ENCODE measurements at places on chromosomes 5 and 9. TPM values are rescaled to one million over a fixed set of nuclear protein-coding genes. Genes with fewer than 3 reads are reported as not detected.
A peak's percentile ranks its signal among the peaks of the same experiment; 100 is the strongest.

GRCh38 chr5:102888483-102888882, 133.4 kb downstream of the PAM start:
- H3K36me3 ChIP-seq = no peaks in the 10 kb centered on the region
- no peak for DNase-seq
- H3K4me1 ChIP-seq = peaks cover 3% of the 10 kb centered on the region
- H3K27ac ChIP-seq = no peak overlapping the region

- H3K27ac ChIP-seq = no peak overlapping the region
- H3K27me3 ChIP-seq = no peaks in the 10 kb centered on the region
- H3K4me3 ChIP-seq = no peak overlapping the region
- no peak for DNase-seq
- H3K36me3 ChIP-seq = no peaks in the 10 kb centered on the region
- no peaks in the 10 kb centered on the region for H3K4me1 ChIP-seq
Observed at GRCh38 chr5:126926187-126926586, 104.2 kb downstream of the MARCHF3 start.

- DNase-seq = no peak
- H3K27me3 ChIP-seq = no peaks in the 10 kb centered on the region
- H3K4me3 ChIP-seq = no peak overlapping the region
- no peak overlapping the region for H3K27ac ChIP-seq
- H3K4me1 ChIP-seq = no peaks in the 10 kb centered on the region
- H3K36me3 ChIP-seq = no peaks in the 10 kb centered on the region
Observed at GRCh38 chr5:11504065-11504885, 400.0 kb downstream of the CTNND2 start.

DNA sequence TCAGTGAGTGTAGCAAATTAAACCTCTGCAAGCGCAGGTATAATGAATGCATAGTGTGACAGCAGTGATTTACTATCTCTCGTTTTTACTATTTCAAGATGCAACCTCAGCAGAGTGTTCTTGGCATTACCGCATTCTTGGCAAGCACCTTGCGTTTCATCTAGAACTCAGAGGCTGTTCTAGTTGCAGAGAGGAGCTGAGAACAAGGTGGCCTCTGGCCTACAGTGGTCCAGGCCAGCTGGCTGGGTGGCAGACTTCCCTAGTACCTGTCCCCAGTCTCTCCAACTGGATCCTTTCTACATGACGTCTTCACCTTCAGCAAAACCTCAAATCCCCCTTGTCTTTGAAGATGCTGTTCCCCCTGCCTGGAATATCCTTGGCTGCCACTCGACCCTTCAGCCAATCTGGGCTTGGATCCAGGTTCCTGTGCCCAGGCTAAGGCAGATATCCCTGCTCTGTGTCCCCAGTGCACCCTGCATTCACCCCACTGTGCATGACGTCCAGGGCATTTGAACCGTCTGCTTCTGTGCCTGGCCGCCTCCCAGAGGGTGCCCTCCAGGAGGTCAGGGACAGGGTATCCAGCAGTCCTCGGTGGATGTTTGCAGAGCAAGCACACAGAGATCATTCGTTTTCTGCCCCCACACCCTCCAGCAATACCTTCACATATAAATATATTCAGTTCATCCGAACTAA, 120.4 kb upstream of the CPEB4 start:
- no peak for DNase-seq
- H3K27me3 ChIP-seq = no peaks in the 10 kb centered on the region
- no peak overlapping the region for H3K27ac ChIP-seq
- no peak overlapping the region for H3K4me3 ChIP-seq
- no peaks in the 10 kb centered on the region for H3K36me3 ChIP-seq

- H3K27ac ChIP-seq = no peak overlapping the region
- H3K4me3 ChIP-seq = no peak overlapping the region
- no peaks in the 10 kb centered on the region for H3K27me3 ChIP-seq
- no peak for DNase-seq
Observed at GRCh38 chr5:126044111-126044668, 379.0 kb upstream of the GRAMD2B start.

DNA sequence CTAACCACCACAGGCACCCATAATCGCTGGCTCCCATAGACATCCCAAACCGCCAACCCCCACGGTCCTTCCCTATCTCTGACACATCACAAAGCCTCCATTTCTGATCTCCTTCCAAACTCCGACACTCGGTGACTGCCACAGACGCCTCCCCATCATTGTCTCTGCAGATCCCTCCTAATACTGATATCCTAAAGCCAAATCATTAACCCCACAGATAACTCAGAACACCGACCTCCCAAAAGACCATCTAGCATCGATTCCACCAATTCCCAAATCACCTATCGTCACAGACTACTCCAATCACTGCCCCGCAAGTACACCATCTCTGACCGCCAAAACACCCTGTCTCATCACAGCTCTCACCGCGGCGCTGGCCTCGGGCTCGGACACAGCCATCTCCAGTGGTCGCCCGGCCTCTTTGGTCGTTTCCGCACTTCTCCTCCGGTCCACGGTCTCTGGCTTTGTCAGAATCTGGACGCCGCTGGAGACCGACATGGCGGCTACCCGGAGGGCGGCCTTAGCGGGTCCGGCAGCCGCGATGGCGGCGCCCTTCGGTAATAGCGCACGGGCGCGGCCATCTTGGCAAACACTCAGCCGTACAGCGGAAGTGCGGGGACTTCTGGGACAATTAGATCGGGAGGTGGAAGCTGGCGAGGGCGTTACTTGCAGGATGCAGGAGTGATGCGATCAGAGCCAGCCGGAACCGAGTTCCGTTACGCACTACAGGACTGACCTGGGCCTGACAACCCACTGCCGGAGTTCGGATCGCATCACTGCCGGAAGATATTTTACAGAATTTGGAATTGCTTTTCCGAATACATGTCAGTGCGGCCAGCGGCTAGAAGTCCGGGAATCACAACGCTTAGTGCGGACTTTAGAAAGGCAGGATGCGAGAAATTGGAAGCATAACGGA, at the start of gene ZFP37:
TSS of gene ZFP37 (minus strand) at position 534 of the 916 bp plus-strand sequence. CDS start at position 498, 36 bp downstream.
- H3K27ac ChIP-seq = no peak within 1 kb of the TSS
- H3K4me1 ChIP-seq = no peaks in the 10 kb centered on the region
- H3K4me3 ChIP-seq = peak within 1 kb of the TSS; percentile 65
- peaks cover 2% of the 10 kb centered on the region for H3K36me3 ChIP-seq
- DNase-seq = peak; percentile 96

GRCh38 chr5:34740389-34740806, 84.3 kb downstream of the RAI14 start:
- DNase-seq = peak; percentile 58
- H3K27me3 ChIP-seq = no peaks in the 10 kb centered on the region
- H3K4me3 ChIP-seq = no peak overlapping the region
- peak overlapping the region; percentile 31 for H3K27ac ChIP-seq
- peaks cover 12% of the 10 kb centered on the region for H3K4me1 ChIP-seq
- no peaks in the 10 kb centered on the region for H3K36me3 ChIP-seq

GRCh38 chr9:9045072-9045471, 1245.5 kb upstream of the DMAC1 start:
- H3K4me1 ChIP-seq = no peaks in the 10 kb centered on the region
- no peak for DNase-seq
- no peaks in the 10 kb centered on the region for H3K27me3 ChIP-seq
- no peaks in the 10 kb centered on the region for H3K36me3 ChIP-seq
- no peak overlapping the region for H3K27ac ChIP-seq

Gene RNF183
- not detected for total RNA-seq

Gene PTGR1
- total RNA-seq = 18.2 TPM

Gene SLC22A4
- total RNA-seq = 5.5 TPM
